ENCODE measurements at places on chromosomes 12 and 14.

DNA sequence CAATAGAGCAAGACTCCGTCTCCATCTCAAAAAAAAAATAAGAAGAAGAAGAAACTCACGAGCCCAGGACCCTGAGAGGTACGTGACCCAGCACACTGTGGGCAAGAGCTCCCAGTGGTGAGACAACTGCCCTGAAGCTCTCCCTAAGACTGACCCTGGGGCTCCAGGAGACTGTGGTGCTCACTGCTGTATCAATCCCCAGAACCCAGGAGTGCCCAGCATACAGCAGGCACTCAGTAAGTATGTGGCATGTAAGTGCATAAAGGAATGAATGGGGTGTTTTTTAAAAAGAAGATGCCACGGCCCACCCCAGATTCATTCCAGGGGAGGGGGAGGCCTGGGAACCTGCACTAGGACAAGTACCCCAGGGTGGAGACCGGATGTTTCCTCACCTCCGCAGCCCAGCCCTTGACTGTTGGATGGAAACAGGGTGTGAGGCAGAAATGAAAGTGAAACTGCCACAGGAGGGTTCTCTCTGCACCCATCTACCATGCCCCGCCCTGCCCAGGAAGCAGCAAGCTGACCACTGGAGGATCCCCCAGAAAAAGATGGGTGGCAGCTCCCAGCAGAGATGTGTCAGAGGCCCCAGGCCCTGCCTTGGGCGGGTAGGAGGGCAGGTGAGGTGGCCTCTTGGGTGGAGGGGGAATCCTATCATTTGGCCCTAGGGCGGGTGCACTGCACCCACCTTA lies 12.2 kb downstream of the ITPK1 start:
- DNase-seq, result peak; percentile 69

- no peak for DNase-seq
Measured at GRCh38 chr12:18428416-18428815, 167.1 kb downstream of the PIK3C2G start.

DNA sequence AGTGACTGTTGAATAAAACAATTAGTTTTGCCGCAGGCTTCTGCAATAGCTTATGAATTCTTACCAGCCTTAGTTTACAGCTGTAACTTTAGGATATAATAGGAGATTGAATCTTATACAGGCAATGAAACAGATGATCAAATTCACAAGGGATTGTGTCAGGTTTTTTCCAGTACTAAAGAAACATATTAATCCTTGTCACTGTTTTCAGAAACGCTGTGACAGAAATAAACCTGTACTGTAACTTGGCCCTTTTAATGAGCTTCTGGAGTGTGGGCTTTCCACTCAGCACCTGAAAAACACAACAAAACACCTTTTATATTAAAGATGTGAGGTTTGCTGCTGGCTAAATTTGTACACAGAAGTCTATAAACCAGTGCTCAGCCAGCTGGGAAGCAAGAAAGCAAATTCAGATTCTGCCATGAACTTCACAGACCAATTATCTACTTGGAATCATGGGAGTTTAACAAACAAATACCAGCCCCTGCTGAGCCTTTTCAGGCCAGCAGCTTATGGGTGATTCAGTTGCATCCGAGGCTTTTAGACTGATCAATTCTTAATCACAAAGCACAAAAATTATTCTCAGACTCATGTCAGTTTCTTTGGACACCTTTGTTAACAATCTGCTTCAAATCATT lies 109.5 kb downstream of the FOXG1 start:
- no peak for DNase-seq

GRCh38 chr12:18703321-18703720 lies 34.5 kb downstream of the PLCZ1 start:
- no peak for DNase-seq

- no peak for DNase-seq
Measured at GRCh38 chr14:71321574-71322315, 414.5 kb downstream of the PCNX1 start.

GRCh38 chr14:51534610-51535011 lies 117.1 kb upstream of the FRMD6 start:
- DNase-seq, result no peak

DNA sequence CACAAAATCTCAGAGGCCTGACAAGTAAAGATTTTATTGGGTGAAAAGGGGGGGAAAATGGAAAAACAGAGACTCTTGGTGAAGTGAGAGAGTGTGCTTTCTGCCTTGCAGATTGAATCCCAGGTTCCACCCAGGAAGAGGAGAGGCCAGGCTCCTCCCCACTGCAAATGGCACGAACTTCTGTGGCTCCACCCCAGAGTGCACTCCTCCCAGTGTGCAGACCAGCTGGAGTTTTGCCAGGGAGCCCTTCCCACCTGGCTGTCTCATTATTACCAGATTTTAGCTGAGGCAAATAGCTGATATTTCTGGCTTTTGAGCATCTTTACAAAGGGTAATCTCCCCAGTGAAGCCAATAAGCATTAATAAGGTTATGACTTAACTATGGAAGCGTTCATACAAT lies 51.9 kb downstream of the TESPA1 start:
- DNase-seq, result no peak

DNA sequence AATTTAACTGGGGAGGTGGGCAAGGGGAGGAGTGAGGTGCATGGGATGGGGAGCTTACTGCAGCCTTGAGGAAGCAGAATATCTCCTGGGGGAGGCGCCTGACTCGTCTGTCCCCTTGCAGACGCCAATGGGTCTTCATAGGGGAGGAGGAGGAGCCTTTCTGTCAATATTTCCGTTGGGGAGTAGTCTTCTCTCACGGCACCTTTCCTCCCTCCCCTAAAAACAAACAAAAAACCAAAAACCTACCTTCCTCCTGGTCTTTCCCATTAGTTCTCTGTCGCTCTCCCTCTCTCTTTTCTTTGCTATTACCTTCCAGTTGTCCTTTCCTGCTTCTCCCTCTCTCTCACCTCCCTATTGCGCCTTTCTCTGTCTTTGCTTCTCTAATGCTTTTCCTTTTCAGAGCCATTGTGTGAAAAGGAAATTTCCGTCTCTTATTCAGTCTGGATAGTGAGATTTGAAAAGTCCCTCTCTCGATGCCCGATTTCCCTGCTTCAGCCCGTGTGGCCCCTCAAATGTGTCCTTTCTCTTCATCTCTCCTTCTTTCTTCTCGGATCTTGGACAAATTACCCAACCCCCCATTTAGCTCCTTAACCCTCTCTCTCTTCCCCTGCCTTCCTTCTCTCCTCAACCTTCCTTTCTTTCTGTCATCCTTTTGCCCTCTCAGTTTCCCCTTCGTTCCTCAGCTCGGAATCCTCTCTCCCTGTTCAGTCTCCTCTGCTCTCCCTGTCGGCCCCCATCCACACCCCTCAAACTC lies 5.9 kb downstream of the GPR84 start:
- DNase-seq, result no peak

DNA sequence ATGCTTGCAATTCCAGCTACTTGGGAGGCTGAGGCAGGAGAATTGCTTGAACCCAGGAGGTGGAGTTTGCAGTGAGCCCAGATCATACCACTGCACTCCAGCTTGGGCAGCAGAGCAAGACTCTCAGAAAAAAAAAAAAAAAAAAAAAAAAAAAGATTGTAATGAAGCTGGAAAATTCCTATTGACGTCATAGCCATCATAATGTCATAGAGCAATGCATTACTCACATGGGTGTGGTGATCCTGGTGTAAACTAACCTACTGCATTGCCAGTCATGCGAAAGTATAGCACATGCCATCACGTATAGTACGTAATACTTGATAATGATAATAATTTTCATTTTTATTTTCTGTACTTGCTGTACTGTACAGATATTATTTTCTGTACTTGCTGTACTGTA lies 42.7 kb upstream of the NID2 start:
- DNase-seq, result no peak

GRCh38 chr12:98262902-98263301 lies 252.5 kb upstream of the TMPO start:
- DNase-seq, result no peak

- DNase-seq, result peak; percentile 38
Measured at GRCh38 chr14:70714055-70714550, 72.4 kb downstream of the TTC9 start.

DNA sequence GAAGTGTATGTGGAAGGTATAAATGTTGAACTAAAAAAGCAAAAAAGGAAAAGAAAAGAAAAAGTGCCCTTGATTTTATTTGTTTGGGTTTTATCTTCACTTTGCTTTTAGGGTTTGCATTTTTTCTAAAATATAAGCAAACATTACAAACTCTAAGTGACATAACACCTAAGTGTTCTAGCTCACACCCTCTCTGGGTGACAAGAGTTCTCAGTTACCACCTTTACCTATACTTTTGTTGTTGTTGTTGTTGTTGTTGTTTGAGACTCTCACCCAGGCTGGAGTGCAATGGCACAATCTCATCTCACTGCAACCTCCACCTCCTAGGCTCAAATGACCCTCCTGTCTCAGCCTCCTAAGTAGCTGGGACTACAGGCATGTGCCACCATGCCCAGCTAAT lies 13.0 kb downstream of the KLRG1 start:
- no peak for DNase-seq

DNA sequence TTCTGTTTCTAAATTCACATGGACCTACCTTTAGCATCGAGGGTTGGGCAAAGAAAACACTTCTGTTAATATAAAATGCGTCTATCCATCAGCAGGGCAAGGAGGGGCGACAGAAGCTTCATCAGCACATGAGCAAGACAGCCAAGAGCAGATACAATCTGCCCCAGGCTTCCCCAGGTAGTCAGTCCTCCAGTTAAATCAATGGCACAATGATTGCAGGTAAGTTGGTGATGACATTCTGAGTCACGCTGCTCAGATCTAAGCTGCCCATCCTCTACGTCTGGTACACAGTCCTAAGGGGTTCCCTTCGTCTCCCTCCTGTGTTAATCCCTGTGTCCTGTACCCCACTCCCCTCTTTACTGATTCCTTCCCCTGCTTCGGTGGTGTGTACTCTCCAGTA lies 38.8 kb downstream of the MAP3K9 start:
- no peak for DNase-seq

DNA sequence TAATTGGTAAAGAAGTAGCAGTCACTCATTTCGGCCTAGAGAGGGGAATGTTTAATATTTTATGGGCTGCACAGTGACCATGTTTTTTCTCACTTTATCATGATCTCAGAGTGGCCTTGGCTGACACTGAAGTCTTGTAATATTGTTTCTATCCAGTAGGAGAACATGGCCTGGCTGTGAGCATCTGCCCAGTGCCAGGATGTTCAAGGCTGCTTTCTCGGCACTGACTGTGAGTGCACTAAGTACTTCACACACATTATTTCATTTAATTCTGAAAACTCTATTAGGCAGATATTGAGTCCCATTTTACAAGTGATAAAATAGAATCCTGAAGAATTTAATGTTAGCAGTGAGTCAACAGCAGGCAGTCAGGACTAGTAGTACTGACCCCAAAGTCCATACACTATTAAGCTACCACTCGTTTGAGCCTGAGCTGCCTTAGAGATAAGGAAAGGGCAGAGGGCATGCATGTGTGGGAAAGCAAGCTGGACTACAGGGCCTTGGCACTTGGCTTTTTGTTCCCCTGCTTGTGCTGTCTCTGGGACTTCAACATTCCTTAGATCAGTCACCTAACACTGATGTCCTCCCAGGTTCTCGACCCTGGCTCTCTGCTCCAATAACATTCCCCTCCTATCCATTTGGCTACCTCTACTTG lies 42.2 kb upstream of the APPL2 start:
- no peak for DNase-seq

- DNase-seq, result no peak
Measured at GRCh38 chr12:105201299-105201698, 34.7 kb downstream of the APPL2 start.

- peak; percentile 39 for DNase-seq
Measured at GRCh38 chr12:27460471-27460978, 14.0 kb downstream of the SMCO2 start.

- DNase-seq, result no peak
Measured at GRCh38 chr12:7349418-7349817, 45.5 kb downstream of the ACSM4 start.

DNA sequence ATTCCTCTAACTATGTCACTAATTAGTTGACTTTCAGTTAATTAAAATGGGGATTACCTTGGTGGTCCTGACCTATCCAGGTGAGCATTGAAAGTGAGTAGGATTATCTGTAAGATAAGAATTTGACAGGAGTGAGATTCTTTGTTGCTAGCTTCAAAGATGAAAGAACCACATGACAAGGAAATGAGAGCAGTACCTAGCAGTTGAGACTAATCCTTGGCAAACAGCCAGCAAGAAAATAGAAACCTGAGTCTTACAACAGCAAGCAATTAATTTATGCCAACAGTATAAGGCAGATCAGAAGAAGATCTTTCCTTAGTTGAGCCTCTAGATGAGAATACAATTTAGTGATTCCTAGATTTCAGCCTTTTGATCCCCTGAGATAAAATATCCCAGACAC lies 1058.4 kb downstream of the LRFN5 start:
- DNase-seq, result no peak

- DNase-seq, result no peak
Measured at GRCh38 chr12:32140877-32141276, 34.2 kb downstream of the BICD1 start.

All from activated T-cell treated with anti-CD3 and anti-CD28 coated beads, Interleukin-2, amount 50 U/mL, for 24 hours (primary cell).